ENCODE measurements at places on chromosomes 1 and 21. TPM values are rescaled to one million over a fixed set of nuclear protein-coding genes. Genes with fewer than 3 reads are reported as not detected.

DNA sequence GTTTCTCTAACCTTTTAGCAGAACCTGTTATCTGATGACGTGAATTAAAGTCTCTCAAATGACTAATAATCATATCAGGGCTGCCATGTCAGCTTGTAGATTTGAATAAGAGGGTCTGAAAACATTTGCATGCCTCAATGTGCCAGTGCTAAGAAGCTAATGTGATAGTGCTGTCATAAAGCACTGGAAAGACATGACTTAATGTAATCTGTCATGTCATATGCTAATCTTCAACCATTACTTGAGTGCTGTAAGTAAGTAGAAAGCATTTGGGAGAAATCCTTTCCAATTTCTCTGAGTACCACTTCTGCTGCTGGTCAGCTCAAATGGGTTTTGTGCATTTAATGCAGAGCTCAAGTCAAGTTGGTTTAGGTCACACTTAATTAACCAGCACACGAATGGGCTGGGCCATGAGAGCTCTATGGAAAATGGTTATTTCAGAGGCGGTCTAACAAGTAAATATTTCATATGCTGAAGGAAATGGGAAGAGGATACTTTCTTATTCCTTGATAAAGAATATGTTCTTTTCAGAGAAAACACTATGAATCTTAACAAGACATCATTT lies 609.2 kb downstream of the LMO4 start:
- DNase-seq, result no peak

DNA sequence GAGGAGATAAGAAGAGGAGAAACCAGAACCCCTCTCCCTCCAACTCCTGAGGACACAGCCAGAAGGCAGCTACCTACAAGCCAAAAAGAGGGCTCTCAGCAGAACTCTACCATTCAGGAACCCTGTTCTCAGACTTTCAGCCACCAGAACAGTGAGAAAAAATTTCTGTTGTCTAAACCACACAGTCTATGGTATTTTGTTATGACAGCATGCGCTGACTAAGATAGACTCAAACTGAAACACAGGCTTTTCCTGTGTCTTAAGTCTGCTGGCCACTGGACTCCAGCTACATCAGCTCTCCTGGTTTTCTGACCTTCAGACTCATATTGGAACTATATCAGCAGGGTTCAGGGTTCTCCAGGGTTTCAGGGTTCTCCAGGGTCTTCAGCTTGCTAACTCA lies 126.5 kb upstream of the TNFSF4 start:
- no peak for DNase-seq

- no peak for DNase-seq
Measured at GRCh38 chr1:231029841-231030240, 10.2 kb downstream of the FAM89A start.

The FAM78B gene
- 0.22 TPM for polyA plus RNA-seq

The MSH4 gene
- polyA plus RNA-seq, result 0.20 TPM

DNA sequence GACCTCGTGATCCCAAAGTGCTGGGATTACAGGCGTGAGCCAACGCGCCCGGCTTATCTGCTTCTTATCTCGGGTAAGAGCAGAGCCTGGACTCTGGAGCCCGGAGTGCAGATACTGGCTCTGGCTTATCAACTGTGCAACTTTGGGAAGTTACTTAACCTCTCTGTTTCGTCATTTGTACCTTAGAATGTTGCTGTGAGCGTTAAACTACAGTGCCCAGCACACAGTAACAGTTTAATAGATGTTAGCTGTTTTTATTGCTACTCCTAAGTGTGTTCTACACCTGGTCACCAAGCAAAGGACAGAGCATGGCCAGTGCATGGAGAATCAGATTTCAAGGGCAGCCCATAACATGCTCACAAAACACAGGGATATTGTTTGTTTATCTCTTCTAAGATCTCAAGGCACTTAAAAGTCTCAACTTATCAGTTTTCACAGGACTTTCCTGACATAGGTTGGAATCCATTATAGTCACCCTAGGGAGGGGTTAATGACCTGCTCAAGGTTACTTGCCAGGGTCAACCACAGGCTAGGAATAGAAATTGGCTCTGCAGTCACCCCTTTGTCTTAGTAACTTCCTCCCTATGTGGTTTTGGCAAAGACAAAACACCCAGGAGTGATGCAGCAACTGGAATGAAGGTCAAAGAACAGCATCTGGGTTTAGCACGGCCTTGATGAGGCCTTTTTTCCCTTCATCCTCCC lies 22.5 kb upstream of the SRP9 start:
- DNase-seq, result no peak

GRCh38 chr21:29232530-29233255 lies 66.0 kb upstream of the BACH1 start:
- no peak for DNase-seq

The TMEM82 gene
- polyA plus RNA-seq, result not detected

DNA sequence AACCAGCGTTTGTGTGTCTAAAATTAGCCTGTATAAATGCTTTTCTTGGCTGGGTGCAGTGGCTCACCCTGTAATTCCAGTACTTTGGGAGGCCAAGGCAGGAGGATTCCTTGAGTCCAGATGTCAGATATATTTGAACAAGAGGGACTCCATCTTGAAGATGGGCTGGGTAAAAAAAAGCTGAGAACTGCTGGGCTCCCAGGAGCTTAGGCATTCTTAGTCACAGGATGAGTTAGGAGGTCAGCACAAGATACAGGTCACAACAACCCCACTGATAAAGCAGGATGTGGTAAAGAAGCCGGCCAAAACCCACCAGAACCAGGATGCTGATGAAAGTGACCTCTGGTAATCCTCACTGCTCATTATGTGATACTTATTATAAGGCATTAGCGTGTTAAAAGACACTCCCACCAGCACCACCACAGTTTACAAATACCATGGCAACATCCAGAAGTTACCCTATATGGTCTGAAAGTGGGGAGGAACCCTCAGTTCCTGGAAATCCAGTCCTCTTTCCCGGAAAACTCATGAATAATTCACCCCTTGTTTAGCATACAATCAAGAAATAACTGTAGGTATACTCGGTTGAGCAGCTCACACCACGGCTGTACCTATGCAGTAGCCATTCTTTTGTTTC lies 36.2 kb upstream of the ZNF496 start:
- no peak for DNase-seq

DNA sequence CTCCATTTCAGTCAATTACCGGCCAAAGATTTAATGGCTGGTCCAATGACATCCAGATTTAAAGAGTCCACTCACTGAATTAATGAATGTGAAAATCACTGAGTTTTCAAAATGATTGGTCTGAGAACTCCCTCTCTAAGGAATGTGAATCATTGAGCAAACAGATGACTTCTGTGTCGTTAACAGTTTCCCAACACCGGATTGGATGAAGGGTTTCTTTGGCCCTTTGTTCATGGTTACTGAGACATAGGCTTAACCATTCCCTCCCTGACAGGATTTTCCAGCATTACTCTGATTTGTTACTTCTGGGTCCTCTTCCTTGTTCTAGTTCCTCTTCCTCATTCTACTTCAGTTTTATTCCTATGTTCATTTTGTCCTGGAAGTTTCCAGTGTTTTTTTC lies 1.5 kb upstream of the CLDN17 start:
- no peak for DNase-seq

- no peak for DNase-seq
Measured at GRCh38 chr1:165451691-165452090, 6.8 kb upstream of the RXRG start.

The CNKSR1 gene
- 5.8 TPM for polyA plus RNA-seq

The SAMSN1 gene
- polyA plus RNA-seq, result 8.7 TPM

The ELF3 gene
- 1.6 TPM for polyA plus RNA-seq

The LCE1C gene
- polyA plus RNA-seq, result not detected

GRCh38 chr1:68338081-68338480 lies 105.8 kb upstream of the WLS start:
- DNase-seq, result no peak

GRCh38 chr21:33731447-33731846 lies 89.1 kb downstream of the ITSN1 start:
- no peak for DNase-seq

DNA sequence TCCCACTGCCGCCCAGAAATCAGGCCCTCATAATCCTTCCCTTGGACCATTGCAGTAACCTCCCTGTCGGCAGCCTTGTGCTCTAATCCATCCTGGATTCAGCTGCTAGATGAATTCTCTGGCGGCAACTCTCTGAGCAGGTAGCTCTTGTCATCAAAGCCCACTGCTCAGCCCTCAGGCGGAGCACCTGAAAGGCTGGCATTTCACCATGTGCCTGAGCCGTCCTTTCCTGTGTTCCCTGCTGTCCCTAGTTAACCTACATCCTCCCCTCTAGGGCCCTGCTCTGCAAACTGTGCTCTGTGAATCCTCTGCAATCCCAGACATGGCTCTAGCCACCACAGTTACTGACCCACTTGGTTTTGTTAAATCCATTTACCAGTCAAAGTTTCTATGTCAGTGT lies 118.0 kb downstream of the KAZN start:
- DNase-seq, result no peak

DNA sequence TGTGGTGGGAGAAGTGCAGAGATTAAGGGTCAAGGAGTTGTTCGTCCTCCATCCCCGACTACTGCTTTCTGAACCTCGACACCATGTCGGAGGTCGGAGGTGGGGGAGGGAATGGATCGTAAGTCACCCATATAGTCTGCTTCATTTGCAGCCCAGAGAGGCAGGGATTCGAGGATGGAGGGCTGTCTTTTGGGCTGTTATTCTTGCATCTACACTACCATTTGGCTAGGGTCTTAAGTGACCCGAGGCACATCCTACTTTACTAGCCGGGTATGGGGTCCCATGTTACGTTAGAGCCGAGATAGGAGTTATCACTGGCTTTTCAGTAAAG lies 578 bp downstream of the USP21 start:
- no peak for DNase-seq

GRCh38 chr1:10706376-10706913 lies 90.0 kb downstream of the CASZ1 start:
- no peak for DNase-seq

GRCh38 chr21:41761211-41761933 lies 5.5 kb downstream of the RIPK4 start:
- DNase-seq, result no peak

- peak; percentile 55 for DNase-seq
Measured at GRCh38 chr1:199173356-199173755, 534.5 kb downstream of the PTPRC start.

The CD52 gene
- polyA plus RNA-seq, result 1,597 TPM

- no peak for DNase-seq
Measured at GRCh38 chr1:53378061-53378460, 50.2 kb upstream of the LRP8 start.

The GUCA2A gene
- polyA plus RNA-seq, result not detected

- peak; percentile 72 for DNase-seq
Measured at GRCh38 chr21:42561762-42562650, 48.4 kb downstream of the SLC37A1 start.

- DNase-seq, result no peak
Measured at GRCh38 chr1:200908191-200908868, 13.6 kb downstream of the INAVA start.

GRCh38 chr1:24207709-24208108 lies 20.6 kb upstream of the IFNLR1 start:
- DNase-seq, result no peak

The KRTAP11-1 gene
- not detected for polyA plus RNA-seq

The JAM2 gene
- polyA plus RNA-seq, result 17.3 TPM

DNA sequence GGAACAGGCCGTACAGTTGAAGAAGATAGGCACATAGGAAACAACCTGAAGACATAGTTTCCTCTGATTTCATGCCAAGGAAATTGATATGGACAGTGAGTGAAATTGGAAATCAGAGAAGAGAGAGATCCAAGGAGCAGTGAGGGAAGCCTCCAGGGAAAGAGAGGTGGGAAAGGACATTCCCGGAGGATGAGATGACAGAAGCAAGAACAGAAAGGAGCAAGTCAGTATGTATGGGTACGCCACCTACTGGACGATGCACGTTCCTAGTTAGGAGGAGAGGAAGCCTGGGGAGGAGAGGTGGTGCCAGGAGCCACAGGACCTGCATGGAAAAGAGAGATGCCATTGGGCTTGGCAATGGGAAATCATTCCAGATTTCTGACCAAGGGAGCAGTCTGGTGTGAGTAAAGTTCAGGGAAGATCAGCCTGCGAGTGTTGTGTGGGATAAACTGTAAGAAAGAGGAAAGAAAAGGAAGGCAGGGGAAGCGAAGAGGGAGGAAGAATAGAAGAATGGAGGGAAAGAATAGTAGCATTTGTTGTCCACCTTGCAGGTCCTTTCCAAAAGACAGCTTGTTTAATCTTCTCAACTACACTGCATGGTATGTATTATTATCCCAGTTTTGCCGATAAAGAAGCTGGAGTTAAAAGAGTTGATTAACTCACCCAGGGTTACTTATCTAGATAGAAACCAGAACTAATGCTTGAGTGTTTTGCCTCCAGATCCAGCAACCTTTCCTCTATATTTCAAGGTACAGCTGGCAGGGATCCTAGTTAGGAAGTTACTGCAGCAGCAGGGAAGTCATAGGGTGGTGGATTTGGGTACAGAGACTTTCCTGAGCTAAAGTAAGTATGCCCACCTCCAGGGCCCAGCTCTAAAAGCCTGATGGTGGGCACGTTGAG lies 27.4 kb downstream of the C1orf116 start:
- peak; percentile 57 for DNase-seq

The PDPN gene
- not detected for polyA plus RNA-seq

The FMN2 gene
- not detected for polyA plus RNA-seq

The SYTL1 gene
- 459 TPM for polyA plus RNA-seq

- DNase-seq, result peak; percentile 23
Measured at GRCh38 chr1:244111027-244111426, 59.9 kb downstream of the ZBTB18 start.

The PROX1 gene
- 0.91 TPM for polyA plus RNA-seq

The AIM2 gene
- polyA plus RNA-seq, result 40.4 TPM

The PBX1 gene
- polyA plus RNA-seq, result not detected
